ENCODE measurements at places on chromosomes 11 and 22.

- DNase-seq = no peak
These were observed 25.0 kb downstream of the SNX19 start for GRCh38 chr11:130891326-130891725.

DNA sequence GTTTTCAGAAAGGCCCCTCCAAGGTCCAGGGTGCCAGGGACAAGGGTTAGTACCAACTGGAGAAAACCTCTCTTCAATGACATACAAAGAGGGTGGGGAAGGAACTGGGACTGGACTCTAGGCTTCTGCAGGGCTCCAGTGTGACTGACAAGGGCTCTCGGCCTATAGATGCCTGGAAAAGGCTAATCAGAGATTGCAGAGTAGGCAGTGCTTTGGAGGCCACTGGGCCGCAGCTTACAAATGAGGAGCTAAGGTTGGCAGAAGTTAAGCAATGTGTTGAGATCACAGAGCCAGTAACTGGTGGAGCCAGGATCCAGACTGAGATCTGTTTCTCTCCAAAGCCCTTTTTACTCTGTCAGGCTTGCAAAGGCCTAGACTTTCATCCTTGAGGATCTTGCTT is 7.4 kb upstream of the DGKZ start:
- DNase-seq = no peak

DNA sequence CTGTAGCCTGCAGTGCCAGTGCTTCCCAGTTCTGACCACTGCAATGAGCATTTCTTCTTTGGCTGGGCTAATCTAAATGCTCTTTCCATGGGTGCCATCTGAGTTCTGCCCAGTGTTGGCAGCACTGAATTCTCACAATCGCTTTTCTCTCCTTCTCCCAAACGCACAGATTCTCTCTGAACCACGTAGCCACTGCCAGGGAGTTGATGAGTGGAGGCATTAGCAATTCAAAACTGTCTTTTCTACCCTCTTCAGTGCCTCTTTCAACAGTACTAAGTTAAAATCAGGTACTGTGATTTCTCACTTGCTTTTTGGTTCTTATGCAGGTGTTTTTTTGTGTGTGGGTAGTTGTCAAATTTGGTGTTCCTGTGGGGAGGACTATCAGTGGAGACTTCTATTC is 745.0 kb upstream of the ANO5 start:
- DNase-seq = no peak

DNA sequence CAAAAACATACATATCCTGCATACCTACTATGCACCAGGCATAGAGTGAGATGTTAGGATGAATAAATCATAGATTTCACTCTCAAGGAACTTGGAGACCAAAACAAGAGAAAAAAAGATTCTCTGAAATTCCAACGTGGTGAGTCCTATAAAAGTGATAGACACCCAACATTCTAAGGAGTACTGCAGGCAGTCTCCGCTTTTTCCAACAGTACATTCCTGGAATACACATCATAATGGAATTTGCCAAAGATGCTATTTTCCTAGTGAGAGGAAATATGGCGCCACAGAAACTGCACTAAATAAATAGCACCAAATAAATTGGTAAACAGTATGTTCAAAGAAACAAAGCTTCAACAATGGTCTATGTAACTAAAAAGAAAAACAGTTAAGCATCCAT is 6.0 kb downstream of the TMEM123 start:
- no peak for DNase-seq
